CD4-positive, alpha-beta T cell treated with Interleukin-12 subunit alpha and Interleukin-12 subunit beta, for 1 hour (primary cell): ENCODE measurements at places on chromosomes 5 and 9.

GRCh38 chr9:101119206-101119819 lies 90.8 kb downstream of the PLPPR1 start:
- no peak for DNase-seq

- no peak for DNase-seq
Measured at GRCh38 chr5:143653256-143653655, 158.7 kb upstream of the HMHB1 start.

DNA sequence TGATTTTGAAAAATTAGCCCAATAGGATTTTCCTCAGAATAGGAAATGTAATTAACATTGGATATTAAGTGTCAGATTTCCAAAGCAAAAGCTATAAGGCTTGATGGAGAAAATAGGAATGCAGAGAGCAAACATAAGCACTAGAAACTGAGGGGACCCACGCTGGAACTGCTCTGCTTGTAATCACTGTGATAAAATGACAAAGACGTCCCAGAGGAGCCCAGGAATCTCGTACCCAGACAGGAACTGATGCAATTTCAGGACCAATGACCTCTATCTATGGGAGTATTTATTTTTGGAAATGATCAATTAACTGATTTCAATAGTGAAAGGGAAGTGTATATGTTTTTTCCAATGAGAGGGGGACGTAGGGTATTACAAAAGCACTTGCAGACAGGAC lies 714.5 kb upstream of the WWC1 start:
- DNase-seq: no peak

- DNase-seq: peak; percentile 15
Measured at GRCh38 chr5:136563489-136563888, 198.1 kb upstream of the TRPC7 start.

DNA sequence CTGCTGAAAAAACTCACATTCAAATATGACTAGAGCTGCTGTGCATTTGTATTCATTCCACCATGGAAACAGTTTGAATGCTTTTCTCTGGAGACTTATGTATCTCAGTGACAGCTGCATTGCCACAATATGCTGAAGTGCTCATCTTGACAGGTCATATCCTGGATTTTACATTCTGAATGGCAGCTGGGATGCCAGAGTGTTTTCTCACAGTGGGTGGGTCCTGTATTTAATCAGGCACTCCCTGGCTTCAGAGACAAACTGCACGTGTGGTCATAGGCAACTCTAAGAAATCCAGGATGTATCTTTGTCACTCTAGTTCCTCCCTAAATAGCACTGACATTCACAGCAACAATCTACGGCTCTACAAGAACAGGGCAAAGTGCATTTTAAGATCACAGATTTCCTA lies 75.6 kb downstream of the ST8SIA4 start:
- DNase-seq: no peak

- DNase-seq: no peak
Measured at GRCh38 chr5:1101961-1102713, 9.7 kb downstream of the SLC12A7 start.

DNA sequence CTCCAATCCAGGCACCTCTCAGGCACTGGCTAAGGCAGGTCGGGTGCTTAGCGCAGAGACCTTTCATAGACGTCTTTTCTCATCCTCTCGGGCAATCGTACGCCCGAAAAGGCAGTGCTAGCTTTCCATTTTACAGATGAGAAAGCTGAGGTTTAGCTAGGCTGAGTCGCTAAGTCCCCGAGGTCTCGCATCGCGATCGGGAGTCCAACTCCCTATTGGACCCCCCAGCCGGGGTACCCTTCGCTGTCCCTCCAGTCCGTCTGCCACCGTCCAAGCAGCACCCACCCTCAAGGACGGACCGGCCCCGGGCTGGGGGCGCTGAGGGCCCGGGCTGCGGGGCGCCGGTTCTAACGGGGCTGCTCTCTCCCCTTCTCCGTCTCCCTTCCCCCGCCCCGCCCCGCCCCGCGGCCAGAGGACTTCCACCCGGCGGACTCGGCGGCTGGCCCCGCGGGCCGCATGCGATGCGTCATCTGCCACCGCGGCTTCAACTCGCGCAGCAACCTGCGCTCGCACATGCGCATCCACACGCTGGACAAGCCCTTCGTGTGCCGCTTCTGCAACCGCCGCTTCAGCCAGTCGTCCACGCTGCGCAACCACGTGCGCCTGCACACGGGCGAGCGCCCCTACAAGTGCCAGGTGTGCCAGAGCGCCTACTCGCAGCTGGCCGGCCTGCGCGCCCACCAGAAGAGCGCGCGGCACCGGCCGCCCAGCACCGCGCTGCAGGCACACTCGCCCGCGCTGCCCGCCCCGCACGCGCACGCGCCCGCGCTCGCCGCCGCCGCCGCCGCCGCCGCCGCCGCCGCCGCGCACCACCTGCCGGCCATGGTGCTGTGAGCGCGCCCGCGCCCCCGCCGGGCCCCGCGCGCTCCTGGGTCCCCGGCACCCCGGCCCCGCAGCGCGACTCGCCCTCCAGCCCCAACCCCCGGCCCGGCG lies 12.5 kb upstream of the EXOSC2 start:
- DNase-seq: peak; percentile 62

DNA sequence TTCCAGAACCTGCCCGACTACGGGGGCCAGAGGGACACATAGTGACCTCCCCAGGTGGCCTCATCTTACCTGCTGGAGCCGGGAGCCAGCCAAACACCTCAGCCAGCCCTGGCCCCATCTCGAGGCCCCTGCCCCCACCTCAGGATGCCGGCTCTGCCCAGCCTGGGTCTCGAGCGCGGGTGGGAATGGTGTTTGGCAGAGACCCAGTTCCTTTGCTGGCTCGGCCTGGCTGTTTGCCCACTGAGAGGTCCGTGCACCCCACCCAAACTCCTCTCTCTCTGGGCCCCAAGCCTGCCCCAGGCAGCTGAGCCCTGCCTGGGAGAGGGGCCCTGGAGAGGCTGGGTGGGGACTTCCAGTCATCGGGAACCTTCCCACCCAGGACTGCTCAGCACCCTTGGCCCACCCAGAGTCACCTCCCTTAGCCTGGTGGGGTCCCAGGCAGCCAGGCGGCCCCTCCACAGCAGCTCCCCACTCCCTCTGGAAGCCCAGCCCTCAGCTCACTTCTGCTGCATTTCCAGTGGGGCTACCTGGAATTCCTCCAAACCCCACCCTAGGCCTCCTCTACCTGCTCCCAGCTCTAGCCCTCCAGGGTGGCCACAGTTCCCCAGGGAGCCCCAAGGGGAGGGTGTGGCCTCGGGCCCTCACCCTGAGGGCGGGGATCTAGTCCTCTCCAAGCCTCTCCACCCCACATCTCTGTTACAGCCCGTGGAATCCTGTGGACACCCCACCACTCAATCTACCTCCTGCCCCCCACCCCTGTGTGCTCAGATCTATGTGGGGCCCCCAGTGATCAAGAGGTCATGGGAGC lies 42.4 kb upstream of the UBAC1 start:
- DNase-seq: no peak

DNA sequence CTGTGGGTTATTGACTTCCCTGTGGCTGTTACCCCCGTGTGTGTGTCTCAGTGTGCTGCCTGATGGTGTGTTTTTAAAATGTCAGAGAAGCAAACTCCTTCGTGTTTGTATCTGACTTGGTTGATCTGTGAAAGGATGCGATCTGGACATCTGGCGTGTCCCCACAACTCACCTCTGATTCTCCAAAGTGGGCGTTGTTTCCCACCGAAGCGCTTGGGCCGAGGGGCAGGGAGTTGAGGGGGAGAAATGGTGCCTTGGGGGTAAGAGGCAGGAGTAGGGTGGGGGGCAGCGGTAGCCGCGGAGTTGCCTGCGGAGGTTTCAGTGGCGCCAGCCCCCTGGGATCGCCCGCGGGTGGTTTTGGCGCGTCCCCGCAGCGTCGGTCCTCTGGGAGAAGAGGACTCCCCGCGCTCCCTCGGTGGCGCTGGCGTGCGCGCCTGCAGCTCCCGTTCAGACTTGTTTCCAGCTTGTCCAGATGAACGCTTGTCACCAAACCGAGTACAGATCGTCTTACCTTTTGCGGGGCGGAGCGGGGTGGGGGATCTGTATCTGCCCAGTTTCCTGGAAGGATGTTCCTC lies 1.1 kb downstream of the MAST4 start:
- no peak for DNase-seq

GRCh38 chr9:121926351-121926801 lies 166.7 kb downstream of the TTLL11 start:
- DNase-seq: no peak

- DNase-seq: no peak
Measured at GRCh38 chr9:116468369-116468768, 218.7 kb upstream of the TRIM32 start.

GRCh38 chr5:151223447-151224264 lies at the start of gene CCDC69:
TSS of gene CCDC69 (minus strand) at chr5:151224092. CDS start at chr5:151223970, 122 bp downstream.
- DNase-seq: peak; percentile 62

GRCh38 chr5:22908129-22908528 lies 55.0 kb upstream of the CDH12 start:
- no peak for DNase-seq
